ENCODE measurements at places on chromosomes 4 and X.

DNA sequence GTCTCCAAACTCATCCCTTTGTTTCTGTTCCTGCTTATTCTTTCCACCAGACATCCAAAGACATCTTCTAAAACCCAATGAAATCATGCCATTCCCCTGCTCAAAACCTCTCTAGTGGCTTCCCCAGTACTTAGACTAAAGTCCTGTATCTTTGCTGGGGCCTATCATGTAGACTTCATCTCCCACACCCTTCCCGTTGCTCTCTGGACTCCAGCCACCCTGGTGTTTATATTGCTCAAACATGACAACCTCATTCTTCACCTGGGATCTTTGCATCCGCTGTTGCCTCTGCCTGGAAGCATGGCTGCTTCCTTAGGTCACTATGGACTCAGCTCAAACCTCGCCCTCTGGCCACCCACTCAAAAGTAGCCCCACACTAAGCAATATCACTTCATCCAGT lies 23.7 kb downstream of the TBC1D1 start:
- no peak for DNase-seq

DNA sequence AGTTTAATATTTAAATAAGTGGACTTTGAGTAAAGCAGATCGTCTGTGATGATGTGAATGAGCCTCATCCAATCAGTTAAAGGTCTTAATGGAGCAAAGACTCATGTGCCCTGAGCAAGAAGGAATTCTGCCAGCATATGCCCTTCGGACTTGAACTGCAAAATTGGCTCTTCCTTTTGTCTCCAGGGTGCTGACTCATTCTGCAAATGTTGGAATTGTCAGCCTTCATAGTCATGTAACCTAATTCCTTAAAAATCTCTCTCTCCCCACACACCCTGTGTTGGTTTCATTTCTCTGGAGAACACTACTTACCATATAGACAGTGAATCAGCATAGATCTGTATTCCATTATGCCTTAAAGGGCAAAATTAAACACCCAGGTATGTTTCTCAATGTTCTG lies 609.8 kb upstream of the GALNTL6 start:
- no peak for DNase-seq

- DNase-seq: no peak
Measured at GRCh38 chrX:100479329-100479728, 69.3 kb upstream of the PCDH19 start.

DNA sequence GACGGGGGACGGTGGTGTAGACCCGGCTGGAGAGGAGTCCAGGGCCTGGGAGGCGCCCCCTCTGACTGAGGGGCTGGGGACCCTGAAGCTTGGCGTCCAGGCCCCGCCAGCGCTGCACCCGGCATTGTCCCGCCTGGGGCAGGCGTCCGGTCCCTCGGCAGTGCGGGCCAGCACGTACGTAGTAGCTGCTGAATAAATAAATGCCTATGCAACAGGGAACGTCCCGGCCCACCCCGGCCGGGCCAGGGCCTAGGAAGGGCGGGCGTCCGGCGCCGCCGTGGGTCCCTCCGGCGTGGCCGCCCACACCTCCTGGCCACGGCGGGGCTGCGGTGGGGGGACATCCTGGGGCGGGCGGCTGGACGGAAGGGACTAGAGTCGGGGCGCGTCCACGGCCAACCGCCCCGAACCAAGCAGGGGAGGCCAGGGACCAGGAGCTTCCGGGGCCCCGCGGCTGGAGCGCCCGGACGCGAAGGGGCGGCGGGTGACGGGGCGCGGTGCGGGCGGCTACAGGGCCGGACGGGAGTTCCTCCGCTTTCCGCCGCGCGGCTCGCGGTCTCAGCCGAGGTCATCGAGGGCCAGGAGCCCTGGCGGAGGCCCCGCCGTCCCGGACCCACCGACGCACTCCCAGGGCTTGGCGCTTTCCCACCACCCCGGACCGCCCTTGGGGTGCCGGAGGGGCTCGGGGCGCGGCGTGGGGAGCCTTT lies 886 bp upstream of the WWC2 start:
- no peak for DNase-seq

DNA sequence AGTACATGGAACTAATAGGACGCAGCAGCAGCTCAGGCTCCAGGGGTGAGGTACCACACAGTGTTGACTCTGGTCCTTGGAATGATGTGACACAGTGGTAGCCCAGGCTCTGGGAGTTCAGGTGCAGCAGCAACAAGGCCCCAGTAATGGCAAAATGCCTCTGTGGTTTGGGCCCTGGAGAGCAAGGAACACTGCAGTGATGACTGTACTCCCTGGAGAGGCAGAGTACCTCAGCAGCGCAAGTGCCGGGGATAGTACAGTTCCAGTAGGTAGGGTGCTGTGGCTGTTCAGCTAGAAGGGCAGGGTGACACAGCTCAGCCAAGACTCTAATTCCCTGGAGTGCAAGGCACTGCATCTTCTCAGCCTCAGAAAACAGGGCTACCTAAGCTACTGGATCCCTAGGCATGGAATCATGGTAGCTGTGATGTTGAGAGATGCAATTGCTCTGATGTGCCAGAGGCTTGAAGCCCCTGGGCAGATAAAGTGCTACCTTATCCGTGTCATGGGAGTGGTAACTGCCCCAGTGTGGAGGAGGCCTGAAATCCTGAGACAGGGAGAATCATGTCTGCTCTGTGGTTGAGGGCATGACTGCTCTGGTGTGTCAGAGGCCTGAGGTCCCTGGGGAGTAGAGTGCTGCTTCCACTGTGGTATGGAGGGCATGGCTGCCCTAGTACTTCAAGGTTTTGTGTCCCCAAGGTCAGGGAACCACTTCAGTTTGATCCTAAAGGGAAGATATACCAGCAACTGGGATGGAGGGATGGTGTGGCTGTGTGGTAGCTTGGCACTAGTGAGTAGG lies 55.2 kb downstream of the AREG start:
- no peak for DNase-seq

DNA sequence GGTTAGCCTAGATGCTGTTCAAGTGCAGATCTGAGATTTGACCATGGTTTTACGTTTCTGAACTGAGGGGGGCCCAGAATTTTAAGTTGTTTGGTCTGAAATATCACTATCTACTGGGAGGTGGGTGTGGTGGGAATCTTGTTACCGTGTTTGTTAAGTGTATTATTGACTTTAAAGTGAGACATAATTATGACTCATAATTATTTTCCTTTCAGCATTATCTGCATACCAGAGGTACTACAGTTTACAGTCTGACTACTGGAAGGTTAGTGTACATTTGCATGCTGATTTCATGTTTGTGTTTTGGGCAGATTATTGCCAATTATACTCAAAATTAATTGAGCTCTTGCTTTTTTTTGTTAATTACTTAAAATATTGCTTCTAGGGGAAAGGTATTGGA lies 101.5 kb downstream of the KDM6A start:
- no peak for DNase-seq

DNA sequence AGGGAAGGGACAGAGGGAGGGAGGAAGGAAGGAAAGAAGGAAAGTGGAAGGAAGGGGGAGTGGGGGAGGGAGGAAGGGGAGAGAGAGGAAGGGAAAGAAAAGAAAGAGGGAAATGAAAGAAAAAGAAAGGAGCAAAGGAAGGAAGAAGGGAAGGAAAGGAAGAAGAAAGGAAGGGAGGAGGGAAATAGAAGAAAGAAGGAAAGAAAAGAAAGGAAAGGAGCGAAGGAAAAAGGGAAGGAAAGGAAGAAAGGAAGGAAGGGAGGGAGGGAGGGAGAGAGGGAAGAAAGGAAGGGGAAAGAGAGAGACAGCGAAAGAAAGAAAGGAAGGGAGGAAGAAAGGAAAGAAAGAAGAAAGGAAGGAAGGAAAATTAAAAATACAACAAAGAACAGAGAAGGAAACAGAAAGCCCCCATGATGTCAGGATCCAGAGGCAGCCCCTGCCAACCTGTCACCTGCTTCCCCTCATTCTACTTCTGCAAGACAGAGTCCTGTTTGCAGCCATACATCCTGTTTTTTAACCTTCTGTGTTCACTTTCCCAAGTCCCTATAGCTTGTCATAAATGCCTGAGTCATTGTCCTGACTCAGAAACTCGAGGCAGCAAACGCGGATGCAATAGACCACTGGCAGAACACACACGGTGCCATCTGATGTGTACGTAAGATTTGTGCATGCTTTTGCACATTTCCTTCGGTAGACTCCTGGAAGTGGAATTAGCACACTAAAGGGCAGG lies 77.0 kb upstream of the C4orf50 start:
- no peak for DNase-seq

DNA sequence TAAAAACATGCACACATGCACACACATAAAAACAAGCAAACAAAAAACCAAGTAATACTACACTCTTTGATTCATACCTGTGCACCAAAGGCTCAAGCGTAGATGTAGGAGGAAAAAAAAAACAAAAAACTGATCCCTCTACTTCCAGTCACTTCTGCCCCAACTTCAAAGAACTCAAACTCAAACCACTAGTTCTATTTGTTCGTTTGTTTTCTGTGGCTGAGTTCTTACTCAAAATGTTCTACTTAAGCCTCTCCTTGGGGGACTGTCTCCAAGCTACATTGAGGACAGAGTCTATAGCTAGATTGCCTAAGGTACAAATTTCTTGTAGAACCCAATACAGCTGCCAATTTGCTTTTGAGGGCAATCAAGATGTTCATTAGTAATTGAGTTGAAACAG lies 171.0 kb upstream of the ATOH1 start:
- no peak for DNase-seq

- no peak for DNase-seq
Measured at GRCh38 chr4:150368667-150369066, 213.3 kb upstream of the MAB21L2 start.

DNA sequence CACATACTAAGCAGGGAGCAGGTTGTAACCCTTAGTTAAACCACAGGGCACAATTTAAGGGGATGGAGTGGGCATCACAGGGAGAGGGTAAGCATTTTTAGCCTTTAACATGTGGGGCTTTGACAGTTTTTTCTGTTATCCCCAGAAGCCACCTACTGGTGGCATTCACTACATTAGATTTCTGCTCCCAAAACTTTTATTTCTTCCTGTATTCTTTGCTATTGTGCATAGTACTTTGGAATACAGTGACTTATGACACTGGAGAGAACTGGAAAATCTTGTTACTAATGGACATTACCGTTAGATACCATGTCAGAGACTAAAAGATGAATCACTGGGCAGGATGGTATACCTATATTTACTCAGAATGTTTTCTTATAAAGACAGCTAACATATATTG lies 7.3 kb downstream of the TRIM75 start:
- no peak for DNase-seq

DNA sequence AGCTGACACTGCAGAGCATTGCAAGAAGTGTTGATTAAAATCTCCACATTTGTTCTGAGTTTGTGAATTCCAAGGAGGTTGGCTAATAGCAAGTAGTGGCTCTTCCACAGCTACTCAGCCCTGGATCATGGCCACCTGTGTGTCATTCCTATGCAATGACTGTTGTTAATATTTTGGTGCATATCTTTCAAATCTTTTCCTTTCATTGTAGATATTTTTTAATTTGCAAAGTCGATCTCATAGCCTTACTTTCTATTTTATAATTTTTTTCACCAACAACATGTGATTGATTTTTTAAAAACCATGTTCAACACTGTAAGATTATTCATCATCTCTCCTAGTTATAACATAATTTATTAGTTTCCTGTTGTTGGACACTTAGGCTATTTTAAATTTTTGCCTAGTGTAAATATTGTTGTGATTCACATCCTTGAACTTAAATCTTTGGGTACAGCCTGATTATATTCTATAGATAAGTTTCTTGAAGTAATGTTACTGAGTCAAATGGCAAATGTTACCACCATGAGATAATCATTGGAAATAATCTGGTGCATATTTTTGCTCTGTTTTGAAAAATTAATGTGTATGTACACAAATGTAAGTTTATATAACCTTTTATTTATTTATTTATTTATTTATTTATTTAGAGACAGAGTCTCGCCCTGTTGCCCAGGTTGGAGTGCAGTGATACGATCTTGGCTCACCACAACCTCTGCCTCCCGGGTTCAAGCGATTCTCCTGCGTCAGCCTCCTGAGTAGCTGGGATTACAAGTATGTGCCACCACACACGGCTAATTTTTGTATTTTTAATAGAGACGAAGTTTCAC lies 17.1 kb upstream of the ARHGAP10 start:
- DNase-seq: no peak

- DNase-seq: no peak
Measured at GRCh38 chrX:45196701-45197100, 4.0 kb downstream of the DIPK2B start.

- DNase-seq: no peak
Measured at GRCh38 chrX:21926527-21927278, 13.8 kb upstream of the SMS start.

GRCh38 chr4:168501407-168501806 lies 4.6 kb downstream of the PALLD start:
- no peak for DNase-seq

DNA sequence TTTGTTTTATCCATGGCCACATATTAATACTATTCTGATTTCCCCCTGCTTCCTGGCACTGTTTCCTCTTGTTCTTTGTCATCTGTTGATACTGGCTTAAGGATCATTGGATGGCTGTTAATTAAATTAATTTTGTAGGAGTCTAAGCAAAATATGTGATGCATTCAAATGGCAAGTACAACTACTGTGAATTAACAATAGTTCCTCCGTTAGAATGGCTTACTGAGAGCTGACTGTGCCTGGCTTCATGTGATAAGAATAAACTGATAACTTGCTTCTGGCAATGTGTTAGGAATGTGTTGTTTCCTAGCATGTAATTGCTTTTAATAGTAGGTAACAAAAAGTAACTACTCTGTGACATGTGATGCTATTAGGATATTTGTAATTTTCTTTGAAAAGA lies 98.5 kb downstream of the RPA4 start:
- no peak for DNase-seq
